Adrenal gland (tissue), 19 donors: ENCODE measurements at places on chromosomes 4 and X.
A peak's percentile ranks its signal among the peaks of the same experiment; 100 is the strongest.

DNA sequence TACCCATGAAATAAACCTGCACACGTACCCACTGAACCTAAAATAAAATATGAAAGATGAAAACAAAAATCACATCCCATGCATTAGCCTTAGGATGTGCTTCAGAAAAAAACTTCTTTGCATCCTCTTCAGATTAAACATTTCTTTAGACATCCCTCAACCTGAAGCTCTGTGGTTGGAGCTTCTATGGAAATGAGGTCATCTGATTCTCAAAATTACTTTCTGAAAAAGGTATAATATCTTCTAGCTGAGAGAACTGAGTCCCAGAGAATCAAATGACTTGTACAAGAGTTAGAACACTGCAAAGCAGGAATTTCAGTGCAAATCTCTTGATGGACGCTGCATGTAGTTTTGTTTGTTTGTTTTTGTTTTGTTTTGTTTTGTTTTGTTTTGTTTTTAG is 19.1 kb upstream of the ANTXR2 start:
- no peak overlapping the region for H3K27ac ChIP-seq
- H3K4me3 ChIP-seq = no peak overlapping the region
- H3K4me1 ChIP-seq = no peaks in the 10 kb centered on the region
- peaks cover 3% of the 10 kb centered on the region for H3K27me3 ChIP-seq
- DNase-seq = no peak
- H3K36me3 ChIP-seq = no peaks in the 10 kb centered on the region

GRCh38 chrX:108313669-108314068 is 124.6 kb downstream of the COL4A6 start:
- H3K36me3 ChIP-seq = no peaks in the 10 kb centered on the region
- H3K4me1 ChIP-seq = no peaks in the 10 kb centered on the region

GRCh38 chrX:38804682-38805431 is 3.6 kb downstream of the MID1IP1 start:
- peaks cover 20% of the 10 kb centered on the region for H3K4me1 ChIP-seq
- peak; percentile 44 for DNase-seq
- H3K4me3 ChIP-seq = peak overlapping the region; percentile 25
- H3K36me3 ChIP-seq = no peaks in the 10 kb centered on the region
- peak overlapping the region; percentile 83 for H3K27ac ChIP-seq
- H3K27me3 ChIP-seq = no peaks in the 10 kb centered on the region

- H3K4me1 ChIP-seq = peaks cover 23% of the 10 kb centered on the region
- H3K36me3 ChIP-seq = no peaks in the 10 kb centered on the region
- H3K27me3 ChIP-seq = no peaks in the 10 kb centered on the region
- no peak overlapping the region for H3K27ac ChIP-seq
- peak; percentile 9 for DNase-seq
Observed at GRCh38 chr4:127214016-127214415, 418.7 kb upstream of the INTU start.

DNA sequence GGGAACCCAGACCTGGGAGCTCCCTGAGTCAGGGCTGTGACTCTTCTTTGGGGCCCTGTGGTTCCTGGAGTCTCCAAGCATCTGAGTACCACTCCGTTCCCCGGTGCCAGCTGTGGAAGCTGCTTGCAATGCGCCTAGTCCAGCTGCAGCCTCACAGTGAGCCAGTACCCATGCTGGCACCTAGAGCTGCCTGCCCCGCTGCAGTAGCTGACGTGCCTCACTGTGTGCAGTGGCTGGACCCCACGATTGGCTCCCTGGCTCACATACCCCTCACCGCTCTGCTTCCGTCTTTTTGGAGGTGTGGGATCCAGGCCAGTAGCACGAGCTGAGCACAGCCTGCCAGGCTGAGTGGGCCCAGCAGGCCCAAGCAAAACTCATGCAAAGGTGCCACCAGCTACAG is 32.1 kb upstream of the PAGE1 start:
- no peaks in the 10 kb centered on the region for H3K4me1 ChIP-seq
- H3K27ac ChIP-seq = no peak overlapping the region
- peaks cover 4% of the 10 kb centered on the region for H3K27me3 ChIP-seq
- DNase-seq = no peak

DNA sequence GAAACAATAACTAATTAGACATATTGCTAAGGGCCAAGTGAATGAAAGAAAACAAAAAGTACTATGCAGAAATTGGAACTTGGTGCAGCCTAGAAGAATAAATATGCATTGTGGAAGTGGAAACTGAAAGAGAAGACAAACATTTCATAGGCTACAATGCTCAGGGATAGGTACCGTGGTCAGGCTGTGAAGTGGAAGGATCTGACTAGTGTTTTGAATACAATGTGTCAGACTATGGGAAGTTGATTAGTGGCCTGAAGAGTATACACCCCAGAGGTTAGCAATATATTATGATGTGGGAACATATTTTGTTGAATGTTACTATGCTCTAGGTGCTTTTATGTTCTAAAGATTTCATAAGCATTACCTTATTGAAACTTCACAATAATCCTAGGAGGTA is 36.8 kb downstream of the GPRIN3 start:
- H3K27me3 ChIP-seq = no peaks in the 10 kb centered on the region
- no peaks in the 10 kb centered on the region for H3K4me1 ChIP-seq
- no peak overlapping the region for H3K27ac ChIP-seq
- no peaks in the 10 kb centered on the region for H3K36me3 ChIP-seq
- no peak for DNase-seq

- H3K4me3 ChIP-seq = no peak overlapping the region
- H3K36me3 ChIP-seq = no peaks in the 10 kb centered on the region
- no peak for DNase-seq
Observed at GRCh38 chr4:183241721-183242151, 78.3 kb downstream of the CLDN22 start.

DNA sequence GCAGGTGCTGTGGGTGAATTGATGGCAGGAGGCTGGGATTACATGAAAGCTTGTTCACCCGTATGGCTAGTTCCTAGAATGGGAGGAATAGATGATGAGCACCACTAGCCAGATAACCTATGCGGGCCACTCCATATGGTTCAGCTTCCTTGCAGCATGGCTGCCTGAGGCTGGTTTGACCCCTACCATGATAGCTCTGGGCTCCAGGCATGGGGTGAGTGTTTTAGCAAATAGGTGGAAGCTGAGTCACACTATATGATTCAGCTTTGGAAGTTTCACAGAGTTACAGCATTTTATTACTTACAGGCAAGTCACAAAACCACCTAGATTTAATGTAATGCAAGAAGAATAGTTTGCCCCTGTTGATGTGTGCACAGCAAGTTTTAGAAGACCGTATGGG is 603.2 kb downstream of the STIM2 start:
- H3K36me3 ChIP-seq = no peaks in the 10 kb centered on the region
- H3K27ac ChIP-seq = no peak overlapping the region
- no peaks in the 10 kb centered on the region for H3K4me1 ChIP-seq
- H3K27me3 ChIP-seq = no peaks in the 10 kb centered on the region
- H3K4me3 ChIP-seq = no peak overlapping the region
- DNase-seq = no peak

- no peaks in the 10 kb centered on the region for H3K4me1 ChIP-seq
- H3K27ac ChIP-seq = no peak overlapping the region
- no peak overlapping the region for H3K4me3 ChIP-seq
- no peaks in the 10 kb centered on the region for H3K36me3 ChIP-seq
- H3K27me3 ChIP-seq = no peaks in the 10 kb centered on the region
Observed at GRCh38 chr4:107153956-107154355, 117.8 kb upstream of the DKK2 start.

- H3K4me1 ChIP-seq = no peaks in the 10 kb centered on the region
- no peak overlapping the region for H3K27ac ChIP-seq
- H3K27me3 ChIP-seq = no peaks in the 10 kb centered on the region
- no peak for DNase-seq
- no peak overlapping the region for H3K4me3 ChIP-seq
- no peaks in the 10 kb centered on the region for H3K36me3 ChIP-seq
Observed at GRCh38 chrX:85303544-85303943, 59.8 kb downstream of the ZNF711 start.

DNA sequence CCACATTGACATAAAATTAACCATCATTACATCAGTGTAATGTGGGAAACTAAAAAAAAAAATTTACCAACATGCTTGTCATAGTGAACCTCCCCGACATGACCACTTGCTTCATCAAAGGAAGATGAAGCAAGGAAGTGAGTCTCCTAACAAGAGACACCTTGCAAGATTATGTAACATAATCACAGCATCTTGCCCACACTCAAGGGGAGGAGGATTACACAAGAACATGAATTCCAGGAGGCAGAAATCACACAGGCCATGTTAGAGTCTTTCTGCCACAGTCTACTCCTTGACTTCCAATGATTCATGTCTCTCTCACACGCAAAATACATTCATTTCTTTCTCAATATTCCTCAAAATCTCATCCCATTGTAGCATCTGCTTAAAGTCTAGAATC is 93.3 kb downstream of the AKAP4 start:
- H3K4me3 ChIP-seq = no peak overlapping the region
- no peak for DNase-seq
- H3K4me1 ChIP-seq = no peaks in the 10 kb centered on the region
- no peaks in the 10 kb centered on the region for H3K36me3 ChIP-seq

- no peaks in the 10 kb centered on the region for H3K27me3 ChIP-seq
- no peak for DNase-seq
- H3K4me3 ChIP-seq = no peak overlapping the region
Observed at GRCh38 chr4:98055800-98056501, 87.3 kb downstream of the STPG2 start.

GRCh38 chr4:86357608-86358007 is 2.2 kb downstream of the MAPK10 start:
- peaks cover 3% of the 10 kb centered on the region for H3K4me1 ChIP-seq
- H3K27me3 ChIP-seq = no peaks in the 10 kb centered on the region
- no peak for DNase-seq
- H3K36me3 ChIP-seq = no peaks in the 10 kb centered on the region
- H3K4me3 ChIP-seq = no peak overlapping the region

DNA sequence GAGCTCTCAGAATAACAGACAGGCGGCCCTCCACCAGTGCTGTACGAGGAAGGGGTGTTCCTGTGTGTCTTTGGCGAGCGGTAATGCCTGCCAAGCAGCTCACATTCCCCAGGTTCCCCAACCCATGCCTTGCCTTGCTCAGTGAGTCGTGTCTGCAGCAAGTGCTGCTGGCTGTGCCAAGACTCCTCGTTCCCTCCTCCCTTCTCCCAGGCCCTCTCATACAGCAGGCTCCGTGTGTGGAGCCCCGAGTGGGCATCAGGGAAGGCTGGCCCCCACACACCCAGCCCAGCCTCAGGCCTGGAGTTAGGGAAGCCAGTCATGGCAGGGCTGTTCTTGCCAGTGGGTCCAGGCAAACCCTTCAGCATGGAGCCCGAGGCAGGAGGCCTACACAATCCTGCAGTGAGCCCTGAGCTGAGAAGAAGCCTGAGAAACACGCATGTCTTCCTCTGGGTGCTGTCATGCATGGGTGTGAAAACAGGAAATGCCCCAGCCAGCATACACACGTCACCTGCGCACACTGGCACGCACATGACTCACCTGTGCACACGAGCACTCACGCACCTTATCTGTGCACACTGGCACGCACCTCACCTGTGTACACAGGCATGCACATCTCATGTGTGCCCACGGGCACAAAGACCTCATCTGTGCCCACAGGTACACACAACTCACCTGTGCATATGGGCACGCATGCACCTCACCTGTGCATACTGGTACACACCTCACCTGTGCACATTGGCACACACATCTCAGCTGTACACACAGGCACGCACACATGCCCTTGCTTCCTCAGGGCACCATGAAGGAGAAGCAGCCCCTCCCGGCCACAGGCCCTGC is 238.7 kb downstream of the DHRSX start:
- DNase-seq = no peak
- H3K4me1 ChIP-seq = no peaks in the 10 kb centered on the region
- no peaks in the 10 kb centered on the region for H3K36me3 ChIP-seq
- no peaks in the 10 kb centered on the region for H3K27me3 ChIP-seq
- H3K4me3 ChIP-seq = no peak overlapping the region
- no peak overlapping the region for H3K27ac ChIP-seq

- peaks cover 3% of the 10 kb centered on the region for H3K27me3 ChIP-seq
- no peaks in the 10 kb centered on the region for H3K4me1 ChIP-seq
- no peak overlapping the region for H3K27ac ChIP-seq
- no peaks in the 10 kb centered on the region for H3K36me3 ChIP-seq
- no peak for DNase-seq
Observed at GRCh38 chrX:55142206-55142918, 53.5 kb downstream of the PAGE2 start.

GRCh38 chrX:9824554-9824953 is 38.3 kb downstream of the SHROOM2 start:
- no peak overlapping the region for H3K27ac ChIP-seq
- H3K36me3 ChIP-seq = no peaks in the 10 kb centered on the region
- no peak overlapping the region for H3K4me3 ChIP-seq
- H3K4me1 ChIP-seq = no peaks in the 10 kb centered on the region

- H3K4me1 ChIP-seq = no peaks in the 10 kb centered on the region
- H3K27me3 ChIP-seq = no peaks in the 10 kb centered on the region
- H3K4me3 ChIP-seq = no peak overlapping the region
- H3K27ac ChIP-seq = no peak overlapping the region
Observed at GRCh38 chrX:19628011-19628575, 112.8 kb upstream of the MAP3K15 start.

- H3K36me3 ChIP-seq = no peaks in the 10 kb centered on the region
- H3K27me3 ChIP-seq = peaks cover 7% of the 10 kb centered on the region
- H3K4me1 ChIP-seq = no peaks in the 10 kb centered on the region
- no peak overlapping the region for H3K4me3 ChIP-seq
- no peak for DNase-seq
Observed at GRCh38 chrX:22339459-22339858, 66.7 kb downstream of the CBLL2 start.

DNA sequence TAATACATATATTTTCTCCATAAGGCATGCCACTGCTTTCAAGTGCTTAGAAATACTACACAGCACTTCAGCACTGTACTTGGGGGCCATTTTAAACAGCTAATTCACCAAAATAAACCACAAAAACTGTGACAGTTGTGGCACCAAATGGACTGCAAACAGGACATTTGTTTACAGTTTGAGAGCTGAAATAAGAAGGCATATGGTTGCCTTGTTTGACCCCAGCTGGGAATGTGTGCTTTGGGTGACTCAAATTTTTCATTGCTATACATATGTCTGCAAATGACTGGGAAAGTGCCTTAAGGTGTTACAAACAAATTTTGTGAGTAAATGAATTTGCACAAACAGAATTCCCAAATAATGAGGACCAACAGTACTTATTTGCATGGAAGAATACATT is 124.2 kb downstream of the BANK1 start:
- H3K27me3 ChIP-seq = no peaks in the 10 kb centered on the region
- no peaks in the 10 kb centered on the region for H3K4me1 ChIP-seq
- no peak for DNase-seq
- no peaks in the 10 kb centered on the region for H3K36me3 ChIP-seq
- no peak overlapping the region for H3K27ac ChIP-seq
- H3K4me3 ChIP-seq = no peak overlapping the region
